Hair follicular keratinocyte (primary cell): ENCODE measurements at places on chromosomes 7 and 10. TPM values are rescaled to one million over a fixed set of nuclear protein-coding genes. Genes with fewer than 3 reads are reported as not detected.

BBS9 gene
- total RNA-seq: 7.6 and 8.5 TPM in 2 replicates

OR2A12 gene
- total RNA-seq: not detected in 2 replicates

STK31 gene
- not detected in 2 replicates for total RNA-seq

PFKP gene
- 182 and 237 TPM in 2 replicates for total RNA-seq

NSMCE4A gene
- 37.8 and 51.1 TPM in 2 replicates for total RNA-seq

PRLHR gene
- not detected in 2 replicates for total RNA-seq

GJD4 gene
- total RNA-seq: not detected in 2 replicates

ELMO1 gene
- not detected in 2 replicates for total RNA-seq

SLC26A4 gene
- total RNA-seq: 0.08 and 0.62 TPM in 2 replicates

PKD2L1 gene
- not detected in 2 replicates for total RNA-seq

SFRP4 gene
- total RNA-seq: not detected in 2 replicates

NYAP1 gene
- total RNA-seq: 4.3 and 4.8 TPM in 2 replicates

CDK1 gene
- 33.6 and 110 TPM in 2 replicates for total RNA-seq

CCDC3 gene
- 0.31 and 3.0 TPM in 2 replicates for total RNA-seq
